ENCODE measurements at places on chromosomes 16 and 17. TPM values are rescaled to one million over a fixed set of nuclear protein-coding genes. Genes with fewer than 3 reads are reported as not detected.
A peak's percentile ranks its signal among the peaks of the same experiment; 100 is the strongest.

Gene NR1D1
- total RNA-seq = not detected

Gene ELMO3
- total RNA-seq = 20.1 TPM

Gene ZNF597
- total RNA-seq = 3.0 TPM

Gene SP2
- total RNA-seq = 3.1 TPM

Gene SLC13A2
- total RNA-seq = not detected

Gene KIF19
- not detected for total RNA-seq

Gene ZG16
- not detected for total RNA-seq

Gene FLYWCH2
- 39.9 TPM for total RNA-seq

Gene INCA1
- 0.69 TPM for total RNA-seq

Gene CPNE7
- 45.5 TPM for total RNA-seq

Gene NPIPB9
- total RNA-seq = 4.5 TPM

- no peak for DNase-seq
These were observed 9.2 kb downstream of the NACA2 start for GRCh38 chr17:61581611-61582349.

- DNase-seq = no peak
These were observed 63.5 kb downstream of the SLC39A11 start for GRCh38 chr17:73029021-73029420.

- DNase-seq = no peak
These were observed 181.5 kb downstream of the ZNF423 start for GRCh38 chr16:49674351-49674851.

DNA sequence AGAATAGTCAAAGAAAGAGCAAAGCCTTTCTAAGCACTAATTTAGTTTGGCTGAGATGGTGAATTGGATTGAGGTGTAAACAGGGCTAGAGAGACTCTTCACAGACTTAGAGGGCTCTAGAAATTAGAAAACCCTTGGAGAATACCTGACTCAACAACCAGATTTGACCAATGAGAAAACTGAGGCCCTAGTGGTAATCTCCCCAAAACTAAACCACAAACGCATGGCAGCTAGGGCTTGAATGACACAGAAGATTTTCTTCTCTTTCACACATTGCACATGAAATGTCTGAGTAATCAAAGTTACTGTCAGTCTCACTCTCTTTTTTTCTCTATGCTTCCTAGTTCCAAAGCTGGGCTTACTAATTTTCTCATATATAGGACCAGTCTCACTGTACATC, 314.5 kb upstream of the KCNJ16 start:
- DNase-seq = peak; percentile 26

- no peak for DNase-seq
These were observed 4.8 kb upstream of the GFOD2 start for GRCh38 chr16:67723911-67724305.

- peak; percentile 67 for DNase-seq
These were observed at the start of gene YPEL3 for GRCh38 chr16:30096105-30096861. TSS of gene YPEL3 (minus strand) at chr16:30096213. CDS start at chr16:30095482, 731 bp downstream.

DNA sequence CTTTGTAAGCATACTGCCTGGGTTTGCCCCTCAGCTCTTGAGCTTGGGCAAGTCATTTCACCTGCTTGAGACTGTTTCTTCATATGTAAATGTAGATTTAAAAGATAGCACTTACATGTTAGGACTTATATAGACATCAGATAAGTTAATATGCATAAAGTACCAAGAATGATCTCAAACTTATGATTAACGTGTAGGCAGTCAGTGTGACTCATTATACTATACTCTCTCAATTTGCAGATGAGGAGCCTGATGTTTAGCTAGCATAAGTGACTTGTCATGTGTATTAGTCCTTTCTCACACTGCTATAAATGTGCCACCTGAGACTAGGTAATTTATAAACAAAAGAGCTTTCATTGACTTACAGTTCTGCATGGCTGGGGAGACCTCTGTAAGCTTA, 690.5 kb downstream of the KCNJ2 start:
- DNase-seq = no peak

GRCh38 chr16:69839240-69839688, 77.1 kb downstream of the WWP2 start:
- peak; percentile 50 for DNase-seq

DNA sequence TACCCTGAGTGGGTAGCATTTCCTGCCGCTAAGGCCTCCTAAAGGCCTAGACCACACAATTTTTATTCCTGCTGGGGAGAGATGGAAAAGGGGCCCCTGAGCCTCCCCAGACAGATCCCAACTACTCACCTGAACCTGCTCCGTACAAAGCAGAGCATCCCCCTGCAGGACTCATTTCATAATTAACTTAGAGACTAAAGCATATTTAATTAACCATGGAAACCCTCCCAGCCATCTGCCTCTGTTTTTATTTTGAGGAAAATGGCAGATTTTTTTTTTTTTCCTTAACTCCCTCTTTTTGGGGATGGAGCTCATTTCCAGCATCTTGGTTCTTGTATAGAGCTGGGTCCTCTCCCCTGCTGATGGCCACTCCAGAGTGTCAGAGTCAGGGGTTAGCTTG, 96.5 kb upstream of the CRHR1 start:
- no peak for DNase-seq

DNA sequence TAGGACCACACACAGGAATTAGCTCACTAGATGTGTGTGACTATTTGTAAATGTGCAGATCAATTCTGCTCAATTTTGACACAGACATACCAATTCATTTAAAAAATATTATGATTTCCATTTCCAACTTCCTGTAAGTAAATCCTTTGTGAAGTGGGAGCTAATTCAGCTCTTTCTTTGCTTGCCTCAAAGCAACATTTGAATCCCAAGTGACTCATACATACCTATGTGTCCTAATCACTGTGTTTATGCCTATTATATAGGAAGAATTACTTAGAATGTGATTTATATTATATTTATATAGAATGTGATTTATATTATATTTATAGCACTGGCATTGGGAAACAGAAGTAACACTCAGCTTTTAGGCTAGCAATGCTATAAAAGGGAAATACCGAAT, 195.9 kb upstream of the C17orf78 start:
- DNase-seq = peak; percentile 78

- DNase-seq = no peak
These were observed 1.9 kb downstream of the SLC16A3 start for GRCh38 chr17:82230609-82231311.

GRCh38 chr17:43312011-43312410, 78.2 kb upstream of the RNU2-1 start:
- DNase-seq = no peak

DNA sequence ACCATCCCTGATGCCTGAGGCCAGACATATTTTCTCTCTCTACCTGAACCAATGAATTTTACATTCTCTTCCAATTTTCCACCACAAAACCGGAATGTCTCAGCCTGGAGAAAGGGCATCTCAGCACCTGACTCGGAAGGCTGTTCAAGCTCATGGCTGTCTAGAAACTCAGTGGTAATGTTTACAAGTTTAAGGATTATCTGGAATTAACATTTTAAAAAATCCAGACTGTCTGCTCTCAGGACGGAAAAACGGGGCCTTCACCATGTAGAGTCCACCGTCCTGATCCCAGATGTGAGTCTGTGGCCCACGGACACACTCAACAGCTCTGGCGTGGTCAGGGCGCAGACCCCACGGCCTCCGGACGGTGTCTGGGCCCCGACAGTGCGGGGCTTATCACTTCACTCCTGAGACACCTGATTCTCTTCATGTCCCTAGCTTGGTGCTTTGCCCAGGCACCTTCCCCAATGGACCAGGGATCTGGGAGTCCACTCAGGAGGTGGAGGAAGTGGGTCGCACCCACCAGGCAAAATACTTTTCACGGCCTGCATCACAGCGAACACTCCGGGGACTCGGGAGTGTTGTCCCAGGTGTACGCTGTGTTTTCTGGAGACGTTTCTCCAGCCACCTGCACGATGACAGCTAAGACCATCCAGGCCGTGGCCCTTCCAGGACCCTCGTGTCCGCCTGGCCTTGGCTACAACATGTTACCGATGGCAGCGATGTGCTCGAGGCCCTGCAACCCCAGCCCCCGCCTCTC, 101.5 kb downstream of the ZNF778 start:
- no peak for DNase-seq

DNA sequence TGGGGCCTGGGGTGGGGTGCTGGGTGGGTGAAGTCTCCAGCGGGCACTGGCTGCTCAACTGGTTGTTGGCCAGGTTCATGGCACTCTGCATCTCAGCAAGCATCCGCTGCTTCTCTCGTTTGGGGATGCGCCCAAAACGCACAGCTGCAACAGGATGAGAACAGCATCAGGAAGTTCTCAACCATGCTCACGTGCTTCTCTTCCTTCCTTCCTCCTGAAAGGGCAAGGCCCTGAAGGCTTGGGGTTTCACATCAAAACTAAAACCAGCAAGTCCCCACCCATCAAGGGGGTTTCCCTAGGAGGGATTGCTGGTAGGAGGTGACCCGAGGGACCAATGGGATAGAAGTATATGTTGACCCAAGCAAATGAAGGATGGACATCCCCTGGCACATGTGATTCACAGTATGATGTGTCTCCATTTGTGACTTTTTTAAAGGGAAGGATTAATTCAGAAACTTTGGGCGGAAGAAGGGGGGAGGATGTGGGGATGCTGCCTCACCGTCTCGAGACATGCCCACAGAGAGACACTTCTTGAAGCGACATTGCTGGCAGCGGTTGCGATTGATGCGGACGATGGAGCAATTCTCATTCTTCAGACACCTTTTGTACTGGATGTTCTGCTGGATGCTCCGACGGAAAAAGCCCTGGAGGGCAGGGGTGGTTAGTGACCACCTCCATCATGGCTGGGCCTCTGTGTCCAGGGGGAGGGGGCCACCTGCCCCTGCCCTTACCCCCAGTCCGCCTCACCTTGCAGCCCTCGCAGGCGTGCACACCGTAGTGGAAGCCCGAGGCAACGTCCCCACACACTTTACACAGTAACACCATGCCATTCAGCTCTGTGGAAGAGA, 4.2 kb downstream of the NR1D1 start:
- no peak for DNase-seq

DNA sequence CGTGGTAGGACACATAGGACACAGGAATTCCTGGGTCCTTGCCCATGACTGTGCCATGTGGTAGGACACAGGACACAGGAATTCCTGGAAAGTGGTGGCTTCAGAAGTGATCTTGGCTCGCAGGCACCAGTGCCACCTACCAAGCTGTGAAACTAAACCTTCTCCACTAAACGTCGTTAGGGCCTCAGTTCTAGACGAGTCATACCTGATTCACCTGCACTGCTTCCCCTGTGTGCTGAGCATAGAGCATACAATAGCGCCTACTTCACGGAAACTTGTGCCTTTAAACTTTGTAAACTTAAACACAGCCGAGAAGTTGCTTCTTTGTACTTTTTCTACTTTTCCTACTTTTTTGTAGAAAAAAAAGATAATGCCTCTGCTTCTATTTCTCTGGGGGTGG, 4.8 kb downstream of the SOX8 start:
- DNase-seq = no peak

DNA sequence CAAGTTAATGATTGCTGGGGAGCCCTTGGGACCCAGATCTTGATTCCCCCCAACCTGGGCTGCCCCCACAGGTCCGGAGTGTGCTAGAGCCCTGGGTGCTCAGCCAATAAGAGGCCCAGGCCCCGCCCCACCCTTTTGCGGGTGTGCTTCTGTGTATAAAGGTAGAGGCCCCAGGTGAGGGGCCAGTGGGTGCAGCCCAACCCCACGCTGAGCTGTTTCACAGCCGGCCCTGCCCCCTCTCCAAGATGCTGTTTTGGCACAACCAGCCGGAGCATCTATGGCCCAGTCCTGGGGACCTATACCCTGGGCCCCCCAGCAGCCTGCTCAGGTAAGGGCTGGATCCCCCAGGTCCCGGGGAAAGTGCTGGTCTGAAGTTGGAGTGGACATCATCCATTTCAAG, 11.8 kb upstream of the STAC2 start:
- DNase-seq = no peak

DNA sequence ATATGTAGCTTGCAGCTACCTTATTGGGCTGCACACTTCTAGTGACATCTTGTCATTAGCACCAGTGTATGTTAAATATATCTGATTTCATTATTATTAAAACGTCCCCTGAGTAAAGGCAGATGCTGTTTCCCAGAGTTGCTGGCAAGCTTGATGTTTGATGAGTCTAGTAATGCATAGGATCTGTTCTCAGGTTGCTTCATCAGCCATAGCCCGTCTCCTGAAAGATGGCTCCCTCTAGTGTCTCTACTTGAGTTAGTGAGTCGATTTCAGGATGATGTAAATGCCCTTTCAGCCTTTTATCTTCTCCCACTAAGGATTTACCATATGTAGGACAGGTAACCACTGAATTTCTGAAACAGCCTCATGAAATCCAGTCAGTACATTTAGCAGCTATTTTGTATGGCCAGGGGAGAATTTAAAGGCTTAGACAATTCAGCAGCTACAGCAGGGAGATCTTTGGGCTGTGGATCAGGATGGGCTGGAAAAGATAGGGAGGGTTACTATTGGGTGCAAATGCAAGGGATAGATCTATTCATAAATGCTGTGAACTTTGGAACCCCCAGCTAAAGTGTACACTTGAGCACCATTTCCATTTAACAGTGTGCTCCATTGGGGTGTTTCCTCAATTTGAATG, 376.3 kb downstream of the CNTNAP4 start:
- peak; percentile 42 for DNase-seq

DNA sequence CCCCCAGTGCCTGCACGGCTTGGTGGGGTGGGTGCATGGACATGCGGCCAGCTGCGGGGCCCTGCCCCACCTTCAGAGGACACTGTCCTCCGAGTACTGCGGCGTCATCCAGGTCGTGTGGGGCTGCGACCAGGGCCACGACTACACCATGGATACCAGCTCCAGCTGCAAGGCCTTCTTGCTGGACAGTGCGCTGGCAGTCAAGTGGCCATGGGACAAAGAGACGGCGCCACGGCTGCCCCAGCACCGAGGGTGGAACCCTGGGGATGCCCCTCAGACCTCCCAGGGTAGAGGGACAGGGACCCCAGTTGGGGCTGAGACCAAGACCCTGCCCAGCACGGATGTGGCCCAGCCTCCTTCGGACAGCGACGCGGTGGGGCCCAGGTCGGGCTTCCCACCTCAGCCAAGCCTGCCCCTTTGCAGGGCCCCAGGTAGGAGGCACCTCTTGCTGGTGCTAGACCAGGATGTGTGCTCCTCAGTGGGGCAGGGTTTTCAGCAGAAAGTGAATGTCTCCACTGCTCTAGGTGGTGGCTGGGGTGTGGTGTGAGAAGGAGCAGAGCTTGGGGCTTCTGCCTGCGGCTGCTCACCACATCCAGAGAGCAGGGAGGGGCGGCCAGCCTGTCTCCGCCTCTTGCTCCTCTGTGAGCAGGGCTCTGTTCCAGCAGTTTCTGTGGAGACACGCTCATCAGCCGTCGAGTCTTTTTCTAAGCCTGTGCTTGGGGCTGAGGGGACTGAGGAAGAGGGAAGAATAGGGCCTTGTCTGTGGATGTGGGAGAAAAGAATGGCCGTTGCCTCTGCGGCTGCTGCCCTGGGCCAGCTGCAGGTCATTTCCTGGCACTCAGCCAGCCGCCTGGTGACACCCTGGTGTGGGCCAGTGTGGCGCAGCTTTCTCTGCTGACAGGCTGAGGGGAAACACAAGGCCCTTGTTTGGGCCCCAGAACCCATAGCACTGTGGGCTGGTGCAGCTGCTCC, 2.2 kb downstream of the ZNF276 start:
- no peak for DNase-seq
